ENCODE measurements at places on chromosomes 1 and 21. TPM values are rescaled to one million over a fixed set of nuclear protein-coding genes. Genes with fewer than 3 reads are reported as not detected.
A peak's percentile ranks its signal among the peaks of the same experiment; 100 is the strongest.

Gene SPATA45
- not detected for total RNA-seq

Gene CACNA1S
- total RNA-seq = not detected

- DNase-seq = no peak
- H3K27me3 ChIP-seq = no peaks in the 10 kb centered on the region
- H3K4me1 ChIP-seq = peaks cover 21% of the 10 kb centered on the region
- H3K4me3 ChIP-seq = peak overlapping the region; percentile 96
Observed at GRCh38 chr1:109040989-109041620, 797 bp downstream of the WDR47 start.

Gene LRRC38
- 0.17 TPM for total RNA-seq
